Keratinocyte (primary cell): ENCODE measurements at places on chromosomes 16 and 17.

DNA sequence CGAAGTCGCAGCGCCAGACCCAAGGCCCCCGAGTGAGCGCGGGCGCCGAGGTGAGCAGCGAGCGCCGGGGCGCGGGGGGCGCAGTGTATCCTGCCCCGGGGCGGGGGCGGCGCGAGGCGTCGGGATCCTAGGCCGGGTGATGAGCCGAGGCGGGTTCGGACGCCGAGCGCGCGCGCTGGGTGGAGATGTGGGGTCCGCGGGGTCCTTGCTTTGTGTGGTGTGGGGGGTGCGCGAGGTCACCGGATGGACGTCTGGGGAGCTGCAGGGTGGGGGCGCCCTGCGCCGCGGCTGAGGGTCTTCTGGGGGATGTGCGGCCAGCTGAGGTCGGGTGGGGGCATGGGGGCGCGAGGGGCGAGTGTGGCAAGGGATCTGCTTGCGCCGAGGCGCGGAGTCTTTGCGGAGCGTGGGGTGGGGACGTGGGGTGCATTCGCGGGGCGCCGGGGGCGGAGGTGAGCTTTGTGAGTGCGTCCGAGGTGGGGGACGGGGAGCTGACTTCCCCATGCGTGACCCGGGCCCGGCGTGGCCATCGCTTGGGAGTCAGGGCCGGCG lies 560 bp downstream of the RAI1 start:
- DNase-seq, result no peak

DNA sequence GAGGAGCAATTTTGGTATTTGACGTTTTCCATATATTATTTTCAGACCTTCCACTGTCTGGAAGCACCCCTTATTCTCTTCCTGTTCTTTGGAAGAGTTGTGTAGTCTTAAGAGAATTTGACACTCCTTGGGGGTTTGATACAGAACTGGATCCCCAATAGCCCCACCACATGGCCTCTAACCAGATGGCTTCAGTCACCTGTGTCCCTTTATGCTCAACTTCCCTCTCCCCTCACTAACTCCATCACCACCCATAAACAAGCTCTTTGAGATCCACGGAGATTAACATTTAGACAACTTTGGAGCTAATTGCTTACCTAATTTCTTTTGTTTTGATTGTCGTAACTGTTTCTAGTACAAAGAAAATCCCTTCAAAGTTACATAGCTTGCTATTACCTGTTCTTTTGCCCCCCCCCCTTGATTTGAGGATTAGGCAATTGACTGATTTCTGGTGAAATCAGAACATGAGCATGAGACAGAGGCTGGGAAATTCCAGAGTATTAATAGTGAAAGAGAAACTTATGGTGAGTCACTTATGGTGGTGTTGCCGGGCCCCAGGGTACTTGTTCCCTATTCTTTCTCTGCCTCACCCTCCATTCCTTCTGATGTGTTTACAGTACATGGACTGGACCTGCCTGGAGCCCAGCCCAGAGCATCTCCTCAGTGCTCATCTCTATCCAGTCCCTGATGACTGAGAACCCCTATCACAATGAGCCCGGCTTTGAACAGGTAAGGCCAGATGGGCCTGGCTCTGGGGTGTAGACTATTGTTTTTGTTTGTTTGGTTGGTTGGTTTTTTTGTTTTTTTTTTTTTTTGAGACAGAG lies 7.5 kb downstream of the UBE2Z start:
- DNase-seq, result peak; percentile 85

GRCh38 chr17:68763562-68763961 lies 162.4 kb upstream of the FAM20A start:
- peak; percentile 19 for DNase-seq

- DNase-seq, result no peak
Measured at GRCh38 chr17:63960430-63960829, 12.3 kb downstream of the SCN4A start.

GRCh38 chr16:78431004-78431670 lies 331.7 kb downstream of the WWOX start:
- no peak for DNase-seq

DNA sequence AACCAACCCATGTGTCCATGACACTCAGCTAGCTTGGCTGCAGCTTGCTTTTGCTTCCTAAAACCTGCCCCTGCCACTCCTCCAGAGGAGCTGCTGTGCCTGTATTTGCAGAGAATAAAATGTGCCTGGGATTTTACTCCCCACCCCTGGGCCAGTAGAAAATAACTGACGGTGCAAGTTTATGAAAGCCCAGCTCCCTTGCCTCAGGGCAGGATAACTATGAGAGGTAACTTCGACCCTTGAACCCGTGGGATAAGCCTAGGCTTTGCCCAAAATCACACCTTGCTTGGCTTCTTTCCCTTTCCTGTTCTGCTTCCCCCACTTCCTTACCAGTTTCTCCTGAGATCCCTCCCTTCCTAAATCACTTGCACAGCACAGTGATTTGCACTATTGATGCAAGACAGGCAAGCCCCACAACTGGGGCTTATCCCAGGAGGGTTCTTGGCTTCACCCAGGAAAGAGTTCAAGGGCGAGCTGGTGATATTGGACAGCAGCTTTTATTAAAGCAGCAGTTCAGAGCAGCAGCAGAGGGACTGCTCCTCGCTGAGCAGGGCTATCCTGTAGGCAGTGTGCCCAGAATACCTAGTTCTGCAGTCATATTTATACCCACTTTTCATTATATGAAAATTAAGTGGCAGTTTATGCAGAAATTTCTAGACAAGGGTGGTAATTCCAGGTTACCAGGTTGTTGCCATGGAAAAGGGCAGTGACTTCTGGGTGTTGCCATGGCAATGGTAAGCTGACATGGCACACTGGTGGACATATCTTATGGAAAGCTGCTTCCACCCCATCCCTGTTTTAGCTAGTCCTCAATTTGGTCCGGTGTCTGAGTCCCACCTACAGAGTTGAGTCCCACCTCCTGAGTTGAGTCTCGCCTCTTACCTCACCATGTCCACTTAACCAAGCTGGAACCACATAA lies 6.3 kb upstream of the ERCC4 start:
- DNase-seq, result no peak

GRCh38 chr16:82062645-82063058 lies 27.6 kb downstream of the HSD17B2 start:
- no peak for DNase-seq
